ENCODE measurements at places on chromosomes 6 and 20.

GRCh38 chr20:21507400-21508229, 6.2 kb downstream of the NKX2-2 start:
- DNase-seq, result no peak

DNA sequence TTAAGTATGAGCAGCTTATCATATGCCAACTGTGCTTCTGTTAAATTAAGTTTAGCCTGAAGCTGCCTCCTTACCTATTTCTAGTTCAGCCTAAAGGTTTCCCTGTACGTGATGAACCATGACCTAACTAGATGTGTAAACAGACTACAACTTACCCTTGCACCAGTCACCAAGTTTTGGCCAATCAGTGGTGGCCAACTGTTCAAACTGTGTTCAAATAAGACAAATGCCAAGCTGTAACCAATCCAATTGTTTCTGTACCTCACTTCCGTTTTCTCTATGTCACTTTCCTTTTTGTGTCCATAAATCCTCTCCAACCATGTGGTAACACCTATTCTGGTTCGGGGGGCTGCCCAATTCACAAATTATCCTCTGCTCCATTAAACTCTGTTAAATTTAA, 6.0 kb upstream of the SLC2A10 start:
- no peak for DNase-seq

GRCh38 chr6:22132656-22133055, 164.2 kb downstream of the PRL start:
- no peak for DNase-seq

DNA sequence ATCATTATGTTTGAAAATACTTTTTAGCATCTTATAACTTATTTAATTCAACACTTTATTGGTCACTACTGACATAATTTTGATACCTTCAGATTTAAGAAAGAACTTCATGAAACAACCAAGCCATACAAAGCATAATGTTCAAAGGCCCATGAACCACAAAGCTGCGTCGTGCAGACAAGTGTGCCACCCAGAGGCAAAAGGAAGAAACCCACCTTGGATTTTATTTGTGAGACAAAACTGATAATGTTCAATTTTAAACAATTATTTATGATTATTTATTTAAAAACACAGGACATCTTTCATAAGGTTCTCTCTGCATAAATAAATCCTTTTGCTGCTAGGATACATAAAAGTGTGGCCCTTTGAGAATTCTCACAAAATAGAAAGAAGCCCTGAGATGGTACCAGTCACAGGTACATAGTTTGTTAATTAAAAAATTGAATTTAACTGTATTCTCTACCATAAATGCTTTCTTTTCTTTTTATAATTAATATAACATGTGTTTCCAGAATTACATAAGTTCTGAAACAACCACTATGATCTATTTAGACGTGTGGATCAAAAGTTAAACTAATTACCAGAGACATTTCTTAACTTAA, 143.7 kb downstream of the RALGAPA2 start:
- no peak for DNase-seq

- DNase-seq, result no peak
Measured at GRCh38 chr6:63352069-63352543, 32.3 kb upstream of the LGSN start.

- DNase-seq, result no peak
Measured at GRCh38 chr20:57747861-57748481, 38.2 kb upstream of the PMEPA1 start.

DNA sequence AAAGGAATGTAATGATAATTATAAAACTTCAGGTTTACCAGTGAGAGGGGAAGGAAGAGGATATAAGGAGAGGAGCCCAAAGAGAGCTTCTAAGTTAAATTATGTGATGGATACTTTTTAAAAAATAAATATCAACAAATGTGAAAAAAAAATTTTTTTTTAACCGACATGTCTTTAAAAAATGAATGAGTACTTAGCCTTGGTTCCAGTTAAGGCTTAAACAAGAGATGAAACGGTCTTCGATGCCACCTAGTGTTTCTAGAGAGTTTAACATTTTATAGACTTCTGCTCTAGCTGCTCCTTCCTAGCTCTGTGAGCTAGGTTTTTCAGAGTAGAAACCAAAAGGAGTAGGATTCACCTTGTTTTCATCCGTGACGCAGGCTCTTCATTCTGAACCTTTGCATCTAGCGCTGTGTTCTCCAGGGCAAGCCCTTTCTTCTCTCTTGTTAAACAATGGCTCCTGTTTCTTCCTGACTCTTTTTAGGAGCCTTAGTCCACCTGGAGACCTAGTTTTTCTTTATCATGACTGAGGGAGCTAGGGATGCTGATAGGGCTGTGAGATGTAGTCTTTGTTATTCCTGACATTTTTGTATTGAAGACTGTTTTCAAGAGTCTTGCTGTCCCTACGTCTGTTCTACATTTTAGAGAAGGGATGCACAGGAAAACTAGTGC, 42.4 kb upstream of the GNRH2 start:
- DNase-seq, result no peak

GRCh38 chr20:54680872-54681619, 205.7 kb downstream of the DOK5 start:
- peak; percentile 37 for DNase-seq

GRCh38 chr20:12673352-12673751, 335.4 kb upstream of the SPTLC3 start:
- DNase-seq, result no peak

DNA sequence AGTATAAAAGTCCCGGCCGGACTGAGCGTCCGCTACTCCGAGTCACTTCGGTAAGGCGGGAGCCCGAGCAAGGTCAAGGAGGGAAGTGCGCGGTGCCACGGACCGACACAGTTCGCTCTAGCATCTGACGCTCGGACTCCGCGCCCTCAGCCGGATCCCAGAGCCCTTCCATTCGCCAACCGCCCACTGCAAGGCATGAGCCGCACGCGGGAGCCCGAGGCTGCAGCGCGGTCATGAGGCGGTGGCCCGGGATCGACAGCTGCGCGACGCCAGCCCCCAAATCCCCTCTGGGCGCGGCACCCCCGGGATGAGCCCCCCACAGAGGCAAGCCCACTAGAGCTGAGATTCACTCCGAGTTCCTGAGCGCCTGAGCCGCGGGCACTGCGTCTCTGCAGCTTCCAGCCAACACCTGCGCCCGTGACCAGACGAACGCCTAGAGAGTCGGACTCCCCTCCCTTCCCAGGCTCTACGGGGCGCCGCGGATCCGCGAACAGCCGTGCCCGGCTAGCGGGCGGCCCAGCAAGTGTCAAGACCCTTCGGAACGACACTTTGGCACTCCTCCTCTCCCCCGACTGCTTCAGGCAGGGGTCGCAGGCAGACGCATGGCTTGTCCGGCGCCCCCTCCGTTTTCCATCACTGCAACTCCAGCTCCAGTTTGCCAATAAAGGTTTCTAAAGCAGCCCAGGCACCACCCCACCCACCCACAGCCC, 725 bp upstream of the ISM1 start:
- peak; percentile 78 for DNase-seq

- DNase-seq, result no peak
Measured at GRCh38 chr6:150710236-150710635, 110.6 kb downstream of the PLEKHG1 start.

DNA sequence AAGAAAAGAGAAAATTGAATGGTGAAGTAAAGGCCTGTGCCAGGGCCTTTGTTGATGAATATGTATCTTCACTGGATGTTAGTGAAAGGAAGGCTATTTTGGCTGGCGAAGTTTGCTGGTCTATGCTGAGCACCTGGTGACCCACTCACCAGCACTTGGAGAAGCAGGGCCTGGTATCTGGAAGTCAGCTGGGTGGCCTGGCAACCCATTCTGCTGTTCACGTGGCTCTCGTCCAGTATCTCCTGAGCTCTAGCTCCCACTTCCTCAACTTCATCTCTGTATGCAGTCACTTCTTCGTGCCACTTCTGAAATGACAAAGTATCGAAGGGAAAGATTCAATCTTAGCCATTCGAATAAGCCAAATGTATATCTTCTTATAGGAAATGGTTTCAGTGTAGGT, 283.7 kb downstream of the SYNE1 start:
- no peak for DNase-seq

- no peak for DNase-seq
Measured at GRCh38 chr6:76264468-76264867, 192.0 kb upstream of the IMPG1 start.

- DNase-seq, result no peak
Measured at GRCh38 chr6:47165918-47166317, 123.8 kb upstream of the ADGRF1 start.

- no peak for DNase-seq
Measured at GRCh38 chr6:85576476-85576875, 17.2 kb downstream of the SNX14 start.

DNA sequence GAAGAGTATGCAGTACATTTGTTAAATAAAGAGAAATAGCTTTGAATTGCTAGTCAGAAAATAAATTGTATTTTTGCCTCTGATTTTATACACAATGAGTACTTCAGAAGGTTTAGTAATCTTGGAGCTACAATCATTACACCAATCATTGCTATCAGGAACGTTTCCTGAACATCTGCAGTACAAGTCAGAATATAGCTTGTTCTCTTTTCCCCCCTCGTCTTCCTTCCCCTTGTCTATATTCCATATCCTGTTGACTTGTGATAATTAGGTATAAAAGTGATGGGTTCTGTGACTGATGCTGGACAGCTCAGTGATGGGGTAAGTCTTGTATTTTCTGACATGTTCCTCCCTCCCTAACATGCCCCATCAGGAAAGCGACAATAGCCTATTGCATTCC, 94.0 kb downstream of the AHI1 start:
- DNase-seq, result no peak

DNA sequence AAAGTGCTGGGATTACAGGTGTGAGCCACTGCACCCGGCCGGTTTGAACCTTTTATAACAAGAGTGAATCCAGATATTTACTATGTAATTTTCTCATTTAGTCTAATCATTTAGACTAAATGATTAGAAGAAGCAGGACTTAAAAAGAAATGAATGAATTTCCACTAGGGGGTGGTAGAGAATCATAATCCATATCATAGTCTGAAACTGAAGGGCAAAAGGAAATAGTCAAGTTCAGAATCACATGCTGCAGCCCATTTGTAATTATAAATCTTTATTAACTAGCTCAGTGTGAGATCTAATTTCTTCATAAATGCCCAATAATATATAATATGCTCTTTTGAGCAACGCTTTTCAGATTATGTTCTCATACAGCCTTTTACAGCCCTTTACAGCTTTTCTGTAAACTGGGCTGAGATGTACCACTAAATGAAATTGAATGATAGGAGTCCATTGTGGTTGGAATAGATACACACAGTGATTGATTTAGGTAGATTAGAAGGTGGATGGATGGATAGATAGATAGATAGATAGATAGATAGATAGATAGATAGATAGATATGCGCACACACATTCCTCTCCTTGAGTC, 31.8 kb downstream of the PSMB9 start:
- no peak for DNase-seq

- no peak for DNase-seq
Measured at GRCh38 chr6:157151989-157152388, 171.3 kb downstream of the TMEM242 start.

GRCh38 chr6:12336121-12336971, 46.2 kb downstream of the EDN1 start:
- no peak for DNase-seq

- no peak for DNase-seq
Measured at GRCh38 chr20:3935295-3935955, 46.2 kb downstream of the PANK2 start.

DNA sequence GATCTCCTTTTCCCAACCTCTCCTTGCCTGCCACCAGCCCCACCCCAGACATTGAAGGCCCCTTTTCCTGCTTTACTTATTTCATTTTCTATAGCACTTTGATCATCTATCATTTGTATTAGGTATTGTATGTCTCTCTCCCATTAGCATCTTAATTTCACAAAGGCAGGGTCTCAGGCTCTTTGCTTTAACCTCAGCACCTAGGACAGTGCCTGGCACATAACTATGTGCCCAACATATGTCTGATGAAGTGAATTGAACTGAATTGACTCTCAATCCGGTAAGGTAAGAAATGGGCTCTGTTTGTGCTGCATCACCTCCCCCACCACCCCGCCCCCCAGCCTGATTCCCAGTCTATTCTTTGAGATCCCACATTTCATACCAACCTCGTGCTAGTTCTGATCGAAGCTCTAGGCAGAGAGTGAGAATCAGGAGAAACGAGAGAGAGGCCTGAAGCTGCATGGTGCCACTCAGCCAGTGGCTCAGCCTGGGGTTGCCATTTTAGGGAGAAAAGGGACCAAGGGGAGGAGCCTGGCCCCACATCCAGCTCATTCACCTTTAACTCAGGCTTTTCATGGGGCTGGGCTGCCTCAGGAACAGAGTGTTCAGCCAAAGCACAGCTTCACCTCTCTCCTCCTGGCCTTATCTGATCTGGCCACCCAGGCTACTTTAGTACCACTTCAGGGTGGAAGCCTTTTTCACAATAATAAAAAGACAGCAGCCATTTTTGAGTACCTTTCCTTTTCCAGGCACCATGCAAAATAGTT, at the start of gene SPINT3:
Gene SPINT3, minus strand, starts transcription at position 476 of the 767 bp plus-strand sequence. Its CDS starts 14 bp downstream, at position 462.
- DNase-seq, result no peak

DNA sequence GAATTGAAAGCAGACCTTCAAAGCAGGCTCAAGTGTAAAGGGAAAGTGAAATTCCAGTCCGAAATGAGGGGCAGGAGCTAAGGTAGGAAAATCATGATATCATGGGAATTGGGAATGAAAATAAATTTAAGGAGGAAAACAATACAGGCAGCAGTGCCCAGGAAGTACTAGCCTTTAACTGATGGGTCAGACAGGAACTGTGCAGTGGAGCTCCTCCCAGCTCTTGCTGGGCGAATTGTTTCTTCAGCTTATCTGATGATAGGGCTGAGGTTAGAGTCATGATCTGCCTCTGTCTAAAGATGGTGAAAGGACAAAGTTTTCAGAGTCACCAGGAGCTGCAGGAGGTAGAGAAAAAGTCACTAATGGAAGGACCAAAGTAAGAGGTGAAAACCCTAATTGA, 457.9 kb upstream of the PTCHD4 start:
- no peak for DNase-seq

GRCh38 chr6:26022132-26022472, 59.5 kb downstream of the TRIM38 start:
- no peak for DNase-seq

GRCh38 chr6:25831532-25832306, at the start of gene SLC17A1:
Gene SLC17A1 (minus strand): TSS chr6:25832052. CDS start chr6:25830557, 1,495 bp downstream.
- DNase-seq, result no peak

DNA sequence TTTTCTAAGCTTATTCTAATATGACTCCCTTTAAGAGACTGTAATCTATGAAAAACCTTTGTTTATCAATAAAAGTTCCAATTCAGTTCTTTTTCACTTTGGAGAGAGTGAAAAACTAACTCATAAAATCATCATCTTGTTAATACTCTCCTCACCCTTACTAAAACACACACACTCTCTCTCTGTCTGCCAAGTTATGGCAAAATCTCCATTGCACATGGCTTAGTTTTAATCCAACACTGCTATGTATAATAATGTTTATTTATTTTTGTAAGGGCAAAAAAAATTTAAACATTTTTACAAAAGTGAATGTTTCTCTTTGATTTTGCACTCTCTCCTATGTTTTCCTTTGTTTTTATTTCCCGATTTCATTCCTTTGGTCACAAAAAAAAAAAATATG, 253.2 kb downstream of the BMP7 start:
- no peak for DNase-seq

DNA sequence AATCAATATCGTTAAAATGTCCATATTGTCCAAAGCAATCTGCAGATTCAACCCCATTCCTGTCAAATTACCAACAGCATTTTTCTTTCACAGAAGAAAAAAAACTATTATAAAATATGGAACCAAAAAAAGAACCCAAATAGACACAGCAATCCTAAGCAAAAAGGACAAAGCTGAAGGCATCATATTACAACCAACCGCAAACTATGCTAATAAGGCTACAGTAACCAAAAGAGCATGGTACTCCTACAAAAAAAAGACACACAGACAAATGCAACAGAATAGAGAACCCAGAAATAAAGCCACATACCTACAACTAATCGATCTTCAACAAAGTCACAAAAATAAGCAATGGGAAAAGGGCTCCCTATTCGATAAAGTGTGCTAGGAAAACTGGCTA, 49.2 kb downstream of the RNGTT start:
- DNase-seq, result no peak

GRCh38 chr6:99512033-99512432, 3.2 kb downstream of the USP45 start:
- no peak for DNase-seq

Data from H9 (cell line).